Activated CD4-positive, CD25-positive, alpha-beta regulatory T cell (primary cell): ENCODE measurements at places on chromosomes 13 and 19.

- no peak for DNase-seq
Measured at GRCh38 chr13:78520425-78520824, 82.9 kb downstream of the POU4F1 start.

GRCh38 chr13:110824702-110825300 lies 90.1 kb downstream of the ANKRD10 start:
- no peak for DNase-seq

- no peak for DNase-seq
Measured at GRCh38 chr19:33301144-33301899, 1.0 kb downstream of the CEBPA start.

- no peak for DNase-seq
Measured at GRCh38 chr19:45234089-45234869, 10.9 kb downstream of the EXOC3L2 start.

DNA sequence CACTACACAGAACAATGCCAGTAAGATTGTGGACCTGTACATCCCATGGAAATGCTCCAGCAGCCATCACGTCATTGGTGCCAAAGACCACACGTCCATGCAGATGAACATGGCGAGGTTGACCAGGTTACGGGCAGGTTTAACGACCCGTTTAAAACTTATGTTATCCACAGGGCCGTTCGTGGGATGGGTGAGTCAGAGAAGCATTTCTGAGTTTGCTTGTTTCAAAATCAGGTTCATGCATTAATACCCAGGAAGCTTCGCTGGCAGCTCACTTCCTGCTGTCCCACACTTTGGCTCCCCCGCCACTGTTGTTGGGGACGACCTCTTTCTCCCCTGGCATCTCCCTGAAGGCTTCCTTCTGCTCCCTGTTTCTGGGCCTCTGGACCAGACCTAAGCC lies 194.1 kb downstream of the USP12 start:
- DNase-seq, result no peak

- DNase-seq, result peak; percentile 36
Measured at GRCh38 chr13:114130837-114131582, 1.4 kb downstream of the RASA3 start.

DNA sequence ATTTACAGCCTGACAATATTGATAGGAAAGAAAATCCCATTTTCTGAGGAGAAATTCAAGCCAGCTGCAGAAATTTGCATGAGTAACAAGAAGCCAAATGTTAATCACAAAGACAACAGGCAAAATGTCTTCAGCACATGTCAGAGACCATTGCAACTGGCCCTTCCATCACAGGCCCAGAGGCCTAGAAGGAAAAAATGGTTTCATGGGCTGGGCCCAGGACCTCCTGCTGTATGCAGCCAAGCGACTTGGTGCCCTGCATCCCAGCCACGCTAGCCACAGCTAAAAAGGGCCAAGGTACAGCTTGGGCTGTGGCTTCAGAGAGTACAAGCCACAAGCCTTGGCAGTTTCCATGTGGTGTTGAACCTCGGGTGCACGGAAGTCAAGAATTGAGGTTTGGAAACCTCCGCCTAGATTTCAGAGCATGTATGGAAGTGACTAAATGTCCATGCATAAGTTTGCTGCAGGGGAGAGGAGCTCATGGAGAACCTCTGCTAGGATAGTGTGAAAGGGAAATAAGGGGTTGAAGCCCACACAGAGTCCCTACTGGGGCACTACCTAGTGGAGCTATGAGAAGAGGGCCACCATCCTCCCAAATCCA lies 1474.0 kb downstream of the PCDH9 start:
- DNase-seq, result no peak
